Activated T-cell treated with anti-CD3 and anti-CD28 coated beads for 4 hours (primary cell): ENCODE measurements at places on chromosomes 2 and 18.

GRCh38 chr2:132691556-132691955 lies 21.6 kb upstream of the LYPD1 start:
- no peak for DNase-seq

DNA sequence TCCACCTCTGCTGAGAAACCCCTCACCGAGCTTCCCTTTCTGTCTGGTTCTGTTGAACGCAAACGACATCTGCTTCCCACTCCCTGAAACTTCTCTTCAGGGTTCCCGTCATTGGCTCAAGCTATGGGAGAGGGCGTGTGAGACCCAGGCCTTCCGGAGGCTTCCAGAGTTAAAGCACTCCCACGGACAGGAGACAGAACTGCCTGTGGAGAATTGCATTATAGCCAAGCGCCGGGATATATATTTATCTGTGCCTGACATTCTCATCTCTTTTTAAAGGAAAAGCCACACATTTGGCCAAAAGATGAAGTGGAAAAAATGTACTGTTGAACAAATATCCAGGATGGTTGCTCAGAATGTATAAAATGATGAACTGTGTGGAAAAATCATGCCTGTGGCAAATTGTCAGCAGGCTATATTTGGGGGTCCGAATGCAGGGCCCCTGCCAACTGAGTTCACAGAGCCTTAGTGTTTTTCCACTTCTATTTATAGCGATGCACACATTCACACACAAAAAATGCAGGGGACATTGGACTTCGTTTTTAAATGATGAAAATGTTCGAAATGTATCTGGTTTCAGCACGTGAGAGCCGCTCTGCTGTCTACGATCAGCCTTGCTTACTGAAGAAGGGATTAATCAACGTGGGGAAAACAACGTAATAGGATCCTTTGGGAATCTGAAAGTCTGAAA lies 59.5 kb downstream of the E2F6 start:
- DNase-seq, result no peak

DNA sequence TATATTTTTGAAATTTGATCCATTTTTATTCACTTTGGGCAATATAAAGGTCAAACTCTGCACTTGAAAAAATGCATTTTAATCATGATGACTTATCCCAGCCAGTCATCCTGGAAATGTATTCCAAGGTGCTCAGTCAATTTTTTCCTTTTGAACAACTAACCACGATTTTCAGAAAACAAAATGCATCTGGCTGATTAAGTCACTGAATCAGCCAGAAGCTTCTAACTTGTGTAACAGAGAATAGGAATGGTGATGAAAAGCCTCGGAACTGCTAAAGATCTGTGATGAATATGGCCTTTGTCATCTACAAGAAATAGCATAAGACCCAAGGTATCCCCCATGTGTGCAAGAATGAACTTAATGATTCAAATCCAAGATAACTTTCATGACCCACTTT lies 572.7 kb downstream of the EPHA4 start:
- no peak for DNase-seq

DNA sequence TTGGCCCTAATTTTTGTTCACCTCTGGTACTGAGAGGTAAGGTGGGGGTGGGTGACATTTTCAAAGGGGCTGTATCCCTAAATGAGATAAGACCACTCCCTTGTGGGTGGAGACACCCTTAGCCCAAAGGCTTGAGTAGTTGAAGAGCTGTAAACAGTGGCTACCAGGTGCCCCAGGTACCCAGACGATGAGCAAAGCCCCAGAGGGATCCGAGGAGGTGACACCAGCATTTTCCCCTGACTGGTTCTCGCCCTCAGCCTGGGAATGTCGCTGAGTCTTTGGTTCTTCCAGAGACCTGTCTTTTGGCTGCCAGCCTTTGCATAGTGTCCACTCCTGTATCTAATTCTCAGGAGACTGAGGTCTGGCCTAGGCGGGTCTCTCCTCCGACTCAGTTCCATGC lies 36.5 kb downstream of the RRM2 start:
- no peak for DNase-seq

GRCh38 chr2:102340778-102341177 lies 14.8 kb upstream of the IL18R1 start:
- DNase-seq, result no peak

DNA sequence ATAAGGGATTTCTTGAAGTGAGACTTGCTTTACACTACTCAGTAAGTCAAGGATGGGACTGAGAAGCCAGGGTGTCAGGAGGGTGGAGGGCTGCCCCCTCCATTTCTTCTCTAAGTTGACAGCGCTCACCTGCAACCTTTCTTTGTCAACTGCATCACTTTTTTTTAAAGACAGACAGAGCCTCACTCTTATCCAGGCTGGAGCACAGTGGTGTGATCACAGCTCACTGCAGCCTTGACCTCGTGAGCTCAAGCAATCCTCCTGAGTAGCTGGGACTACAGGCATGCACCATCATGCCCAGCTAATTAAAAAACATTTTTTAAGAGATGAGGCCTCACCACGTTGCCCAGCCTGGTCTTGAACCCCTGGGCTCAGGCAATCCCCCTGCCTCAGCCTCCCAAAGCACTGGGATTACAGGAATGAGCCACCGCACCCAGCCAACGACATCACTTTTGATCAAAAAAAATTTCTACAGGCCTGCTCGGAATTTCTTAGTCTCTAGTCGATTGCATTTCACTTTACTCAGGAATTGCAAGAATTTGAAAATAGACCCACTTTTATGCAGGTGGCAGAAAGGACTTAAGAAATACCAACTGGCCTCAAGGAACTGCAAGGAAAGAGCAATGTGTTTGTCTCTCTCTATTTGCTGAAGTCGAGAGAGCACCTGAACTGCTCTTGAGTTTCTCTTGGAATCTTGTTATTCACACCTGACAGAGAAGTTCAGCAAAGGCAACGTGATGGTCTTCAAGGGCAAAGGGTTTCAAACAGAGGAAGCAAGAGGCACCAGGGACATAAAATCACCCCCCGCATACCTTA lies 101.4 kb downstream of the MYOM1 start:
- DNase-seq, result no peak

DNA sequence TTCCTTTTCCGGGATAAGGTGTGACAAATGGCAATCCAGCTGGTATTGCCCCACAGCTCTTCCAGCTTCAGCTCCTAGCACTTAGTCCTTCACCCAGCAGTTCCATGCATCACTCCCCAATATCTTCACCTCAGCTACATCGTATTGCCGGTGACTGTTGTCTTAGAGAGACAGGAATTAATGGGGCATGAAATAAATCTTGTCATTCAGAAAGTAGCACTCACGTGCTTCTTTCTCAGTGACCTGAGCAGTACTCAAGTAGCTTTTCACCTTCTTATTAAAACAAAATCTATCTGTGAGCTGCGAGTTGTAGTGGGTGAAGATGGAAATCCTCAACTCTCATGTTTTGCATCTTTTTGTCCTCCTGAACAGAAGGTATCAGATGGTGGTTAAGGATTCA lies 72.8 kb downstream of the PTH2R start:
- DNase-seq, result no peak

- no peak for DNase-seq
These were observed 8.6 kb downstream of the AGFG1 start for GRCh38 chr2:227480528-227480927.

DNA sequence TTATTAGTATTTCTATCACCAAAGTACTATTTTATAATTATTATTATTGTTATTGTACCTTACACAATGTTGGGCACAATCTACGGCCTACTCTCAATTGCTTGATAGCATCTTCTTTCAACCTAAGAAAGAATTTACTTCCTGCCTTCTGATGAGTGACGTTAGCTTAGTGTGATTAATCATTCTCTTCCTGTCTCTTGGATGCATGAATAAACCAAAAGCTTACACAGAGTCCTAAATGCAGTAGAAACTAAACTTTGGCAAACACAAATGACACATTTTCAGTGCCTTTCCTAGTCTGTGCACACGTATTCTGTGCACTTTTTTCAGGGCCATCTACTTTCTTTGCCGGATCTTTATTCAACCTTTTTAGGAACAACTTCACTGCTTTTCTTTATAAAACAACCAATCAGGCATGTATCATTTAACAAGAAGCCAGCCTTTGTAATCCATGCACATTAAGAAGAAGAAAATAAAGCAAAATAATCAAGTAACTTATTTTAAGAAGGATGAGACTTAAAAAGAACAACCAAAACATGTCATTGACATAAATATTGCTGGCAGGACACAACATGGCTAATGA lies 19.1 kb downstream of the TRAK2 start:
- DNase-seq, result no peak
